ENCODE measurements at places on chromosomes 13 and 19. TPM values are rescaled to one million over a fixed set of nuclear protein-coding genes. Genes with fewer than 3 reads are reported as not detected.

- H3K27me3 ChIP-seq: peaks cover 12% of the 10 kb centered on the region
- H3K4me3 ChIP-seq: no peak overlapping the region
- no peak for DNase-seq
- H3K27ac ChIP-seq: no peak overlapping the region
- H3K36me3 ChIP-seq: no peaks in the 10 kb centered on the region
Measured at GRCh38 chr13:91302111-91302510, 45.4 kb upstream of the MIR17HG start.

Gene IRGQ
- 33.5 TPM for total RNA-seq

- H3K27ac ChIP-seq: no peak overlapping the region
- no peak overlapping the region for H3K4me3 ChIP-seq
- no peaks in the 10 kb centered on the region for H3K4me1 ChIP-seq
- peak; percentile 2 for DNase-seq
- peaks cover 4% of the 10 kb centered on the region for H3K27me3 ChIP-seq
Measured at GRCh38 chr13:108176685-108177274, 38.6 kb downstream of the LIG4 start.

- peak within 1 kb of the TSS; percentile 99 for H3K27ac ChIP-seq
- peaks cover 20% of the 10 kb centered on the region for H3K36me3 ChIP-seq
- no peaks in the 10 kb centered on the region for H3K27me3 ChIP-seq
- peaks cover 31% of the 10 kb centered on the region for H3K4me1 ChIP-seq
- peak within 1 kb of the TSS; percentile 100 for H3K4me3 ChIP-seq
Measured at GRCh38 chr19:8321067-8321985, at the start of the genes NDUFA7 and RPS28. Gene NDUFA7, minus strand, starts transcription at chr19:8321375. Its CDS starts 17 bp downstream, at chr19:8321358. Gene RPS28, plus strand, starts transcription at chr19:8321496. Its CDS starts 35 bp downstream, at chr19:8321531.

Gene EDDM13
- total RNA-seq: 0.29 TPM

GRCh38 chr13:112204346-112205327 is 137.7 kb downstream of the SOX1 start:
- H3K4me1 ChIP-seq: peaks cover 9% of the 10 kb centered on the region
- peaks cover 28% of the 10 kb centered on the region for H3K27me3 ChIP-seq
- H3K4me3 ChIP-seq: peak overlapping the region; percentile 21
- no peaks in the 10 kb centered on the region for H3K36me3 ChIP-seq

DNA sequence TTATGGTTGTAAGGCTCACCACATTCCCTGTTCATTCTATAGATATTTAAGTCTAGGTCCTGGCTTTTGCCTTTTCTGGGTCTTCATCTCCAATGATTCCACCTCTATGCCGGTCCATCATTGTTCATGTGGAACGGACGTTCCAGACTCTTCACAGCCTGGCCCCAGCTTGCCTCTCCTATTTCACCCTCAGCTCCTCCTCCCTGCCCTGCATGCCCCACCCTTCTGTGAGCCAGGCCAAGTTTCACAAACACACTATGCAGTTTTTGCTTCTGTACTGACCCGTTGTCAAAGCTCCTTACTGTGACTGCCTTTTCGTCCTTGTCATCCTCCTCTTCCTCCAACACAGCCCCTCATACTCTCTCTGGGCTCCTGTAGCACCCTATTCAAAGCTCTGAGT is 31.3 kb downstream of the TEX26 start:
- H3K27me3 ChIP-seq: peaks cover 26% of the 10 kb centered on the region
- H3K27ac ChIP-seq: no peak overlapping the region
- H3K4me1 ChIP-seq: no peaks in the 10 kb centered on the region

DNA sequence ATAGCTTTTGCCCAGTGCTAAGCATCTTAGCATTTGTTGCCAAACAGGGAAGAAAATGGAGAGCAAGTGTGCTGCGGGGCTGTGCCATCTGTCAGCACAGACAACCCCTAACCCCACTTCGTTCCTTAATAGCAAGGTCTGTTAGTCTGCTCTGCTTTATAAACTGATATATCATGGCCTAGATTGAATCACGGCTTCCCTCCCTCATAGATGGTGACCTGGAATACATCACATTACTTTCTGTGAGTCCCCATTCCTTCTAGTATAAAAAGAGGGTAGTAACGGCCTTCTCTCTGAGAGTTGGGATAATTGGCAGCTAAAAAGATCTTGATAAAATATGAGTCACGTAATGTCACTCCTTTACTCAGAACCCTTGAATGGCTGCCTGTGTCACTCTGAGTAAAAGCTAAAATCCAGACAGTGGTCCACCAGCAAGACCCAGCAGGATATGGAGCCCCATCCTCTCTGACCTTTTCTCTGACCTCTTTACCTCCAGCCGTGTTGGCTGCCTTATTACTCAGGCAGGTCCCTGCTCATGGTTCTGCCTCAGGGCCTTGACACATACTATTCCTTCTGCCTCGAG is 151.7 kb downstream of the DLEU7 start:
- no peak for DNase-seq
- no peak overlapping the region for H3K27ac ChIP-seq
- H3K36me3 ChIP-seq: peaks cover 2% of the 10 kb centered on the region
- H3K4me3 ChIP-seq: no peak overlapping the region

DNA sequence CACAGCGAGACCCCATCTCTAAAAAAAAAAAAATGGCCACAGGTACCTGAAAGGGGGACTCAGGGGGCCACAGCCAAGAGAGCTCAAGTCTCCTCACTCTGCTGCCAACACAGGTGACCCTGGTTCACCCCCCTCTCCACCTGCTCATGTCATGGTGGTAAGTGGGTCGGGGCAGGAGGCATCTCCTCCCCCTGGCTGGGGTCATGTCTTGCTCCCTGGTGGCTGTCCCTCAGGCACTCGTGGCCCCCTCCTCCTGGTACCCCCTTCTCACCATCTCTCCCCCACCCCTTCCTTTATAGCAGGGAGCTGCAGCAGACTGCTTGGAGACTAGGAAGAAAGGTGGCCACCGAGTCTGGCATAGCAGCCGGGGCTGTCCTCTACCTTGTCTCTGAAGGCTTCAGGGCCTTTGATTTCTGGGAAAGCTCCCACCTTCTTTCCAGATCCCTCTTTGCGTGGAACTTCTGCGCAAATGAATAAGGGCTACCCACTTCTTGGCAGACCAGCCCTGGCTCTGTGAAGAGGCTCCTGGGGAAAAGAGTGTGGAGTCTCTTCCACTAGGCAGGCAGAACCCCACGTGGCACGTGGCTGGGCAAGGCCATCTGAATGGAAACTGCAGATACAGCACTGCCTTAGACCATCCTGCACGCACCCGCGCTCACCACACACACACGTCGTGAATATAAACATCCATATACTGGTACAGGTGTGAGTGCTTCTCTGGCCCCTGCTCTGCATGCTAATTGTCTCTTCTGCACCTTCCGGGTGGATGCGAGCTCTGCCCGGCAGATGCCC is 20.1 kb upstream of the MIER2 start:
- no peak overlapping the region for H3K4me3 ChIP-seq
- DNase-seq: no peak
- no peak overlapping the region for H3K27ac ChIP-seq
- peaks cover 2% of the 10 kb centered on the region for H3K27me3 ChIP-seq
- no peaks in the 10 kb centered on the region for H3K4me1 ChIP-seq
- H3K36me3 ChIP-seq: no peaks in the 10 kb centered on the region

Gene CRX
- total RNA-seq: not detected

Gene KIR2DL1
- total RNA-seq: not detected

GRCh38 chr13:29384466-29384865 is 211.0 kb downstream of the SLC7A1 start:
- no peaks in the 10 kb centered on the region for H3K36me3 ChIP-seq
- H3K4me3 ChIP-seq: no peak overlapping the region
- H3K4me1 ChIP-seq: no peaks in the 10 kb centered on the region

- peaks cover 13% of the 10 kb centered on the region for H3K36me3 ChIP-seq
- no peak overlapping the region for H3K4me3 ChIP-seq
- no peak overlapping the region for H3K27ac ChIP-seq
- peaks cover 16% of the 10 kb centered on the region for H3K27me3 ChIP-seq
Measured at GRCh38 chr19:1282588-1283206, 3.0 kb upstream of the EFNA2 start.

GRCh38 chr13:25860265-25860664 is 191.6 kb downstream of the SHISA2 start:
- H3K4me3 ChIP-seq: no peak overlapping the region
- DNase-seq: no peak
- H3K27me3 ChIP-seq: peaks cover 10% of the 10 kb centered on the region
- H3K27ac ChIP-seq: no peak overlapping the region
